Endothelial cell (in vitro differentiated cells): ENCODE measurements at places on chromosomes 4 and X.

DNA sequence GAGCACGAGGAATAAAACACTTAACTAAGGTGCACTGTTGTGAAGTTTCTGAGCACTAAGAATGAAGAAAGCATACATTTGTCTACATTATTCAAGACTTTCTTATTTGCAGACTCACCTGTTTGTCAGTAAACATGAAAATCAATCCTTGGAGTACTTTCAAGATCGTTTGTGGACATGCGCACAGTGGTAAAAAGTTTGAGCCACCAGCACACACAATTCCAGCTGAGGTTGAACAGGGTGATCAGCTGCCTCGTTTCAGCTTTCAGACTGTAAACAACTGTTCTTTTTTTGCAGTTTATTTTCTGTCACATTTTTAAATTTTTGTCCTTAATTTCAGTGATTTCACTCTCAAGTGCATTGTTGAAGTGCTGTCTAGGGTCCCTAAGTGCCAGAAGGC, 143.8 kb upstream of the VCX2 start:
- no peak for DNase-seq

DNA sequence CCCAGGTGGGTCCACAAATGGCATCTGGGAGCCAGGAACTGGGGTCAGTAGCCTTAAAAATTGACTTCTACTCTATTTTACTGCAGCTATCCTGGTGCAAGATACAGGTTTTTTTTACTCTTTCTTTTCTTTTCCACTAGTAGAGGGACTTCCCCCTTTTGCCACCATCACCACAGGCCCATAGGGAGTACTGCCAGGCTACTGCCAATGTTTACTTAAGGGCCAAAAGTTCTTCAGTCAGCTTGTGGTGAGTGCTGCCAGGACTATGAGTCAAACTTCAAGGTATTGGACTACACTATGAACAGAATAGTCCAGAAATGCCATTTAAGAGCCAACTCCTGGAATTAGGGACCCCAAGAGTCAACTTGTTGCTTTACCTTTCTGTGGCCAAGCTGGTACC, 94.7 kb downstream of the EDA2R start:
- DNase-seq = no peak

GRCh38 chrX:130071611-130072344, 38.5 kb downstream of the ELF4 start:
- DNase-seq = no peak

- no peak for DNase-seq
Measured at GRCh38 chrX:134741746-134742145, 83.5 kb upstream of the PLAC1 start.

GRCh38 chrX:129614481-129615255, 40.1 kb downstream of the APLN start:
- DNase-seq = no peak
